ENCODE measurements at places on chromosomes 5 and 9.
A peak's percentile ranks its signal among the peaks of the same experiment; 100 is the strongest.

- H3K27me3 ChIP-seq: no peaks in the 10 kb centered on the region
- H3K4me3 ChIP-seq: no peak overlapping the region
- peaks cover 3% of the 10 kb centered on the region for H3K4me1 ChIP-seq
- no peak overlapping the region for H3K27ac ChIP-seq
- no peaks in the 10 kb centered on the region for H3K36me3 ChIP-seq
These were observed 14.6 kb upstream of the DUSP1 start for GRCh38 chr5:172785429-172786088.

DNA sequence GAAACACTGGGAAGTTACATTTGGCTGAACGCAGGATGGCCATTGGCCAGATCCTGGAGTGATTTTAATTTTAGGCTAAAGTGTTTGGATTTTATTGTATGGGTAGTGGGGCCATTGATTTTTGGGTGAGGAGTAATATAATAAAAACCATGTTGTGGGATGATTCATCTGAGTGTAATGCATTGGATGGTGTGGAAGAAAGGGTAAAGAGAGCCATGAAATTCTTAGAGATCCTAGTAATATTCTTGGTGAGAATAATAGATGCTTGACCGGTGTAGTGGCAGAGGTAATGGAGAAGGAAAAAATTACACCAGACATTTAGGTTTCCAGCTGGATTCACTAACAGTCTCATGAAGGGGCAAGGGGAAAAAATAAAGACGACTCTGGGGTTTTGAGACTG, 158.1 kb downstream of the NPR3 start:
- H3K27ac ChIP-seq: no peak overlapping the region
- no peak for DNase-seq
- no peak overlapping the region for H3K4me3 ChIP-seq
- no peaks in the 10 kb centered on the region for H3K27me3 ChIP-seq
- no peaks in the 10 kb centered on the region for H3K4me1 ChIP-seq
- H3K36me3 ChIP-seq: no peaks in the 10 kb centered on the region

DNA sequence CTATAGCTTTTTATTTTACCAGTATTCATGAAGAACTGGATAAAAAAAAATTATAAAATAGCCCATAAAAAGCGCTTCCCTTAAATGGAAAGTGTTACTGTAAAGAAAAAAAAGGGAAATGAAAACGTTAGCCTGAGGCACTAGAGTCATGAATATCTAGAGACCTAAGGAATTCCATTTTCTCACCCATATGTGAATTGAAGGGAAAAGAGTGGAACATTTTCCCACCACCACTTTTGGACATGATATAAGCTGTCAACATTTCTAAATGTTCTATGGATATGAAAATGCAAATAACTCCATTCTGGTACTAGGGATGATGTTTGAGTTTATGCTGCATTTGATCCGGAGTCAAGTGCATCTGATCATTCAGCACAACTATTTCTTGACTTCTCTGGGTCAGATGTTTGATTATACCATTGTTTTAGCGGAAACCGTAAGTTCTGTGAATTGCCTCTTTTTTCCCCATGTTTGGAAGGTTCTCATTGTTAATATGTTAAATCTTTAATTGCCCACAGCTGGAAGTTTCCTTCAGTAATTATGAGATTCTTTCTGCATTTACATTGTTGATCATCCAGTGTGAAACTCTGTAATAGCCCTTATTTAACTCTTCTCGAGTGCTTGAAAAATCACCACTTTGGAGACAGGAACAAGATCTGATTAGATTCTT, 467.4 kb upstream of the SEMA6A start:
- no peak overlapping the region for H3K27ac ChIP-seq
- H3K4me1 ChIP-seq: no peaks in the 10 kb centered on the region
- DNase-seq: no peak

GRCh38 chr9:79857188-79857587, 285.4 kb downstream of the TLE4 start:
- no peak for DNase-seq
- H3K27ac ChIP-seq: no peak overlapping the region
- no peaks in the 10 kb centered on the region for H3K27me3 ChIP-seq

GRCh38 chr9:35311891-35312639, 150.3 kb downstream of the UNC13B start:
- peaks cover 16% of the 10 kb centered on the region for H3K27me3 ChIP-seq
- no peak for DNase-seq
- no peak overlapping the region for H3K27ac ChIP-seq

DNA sequence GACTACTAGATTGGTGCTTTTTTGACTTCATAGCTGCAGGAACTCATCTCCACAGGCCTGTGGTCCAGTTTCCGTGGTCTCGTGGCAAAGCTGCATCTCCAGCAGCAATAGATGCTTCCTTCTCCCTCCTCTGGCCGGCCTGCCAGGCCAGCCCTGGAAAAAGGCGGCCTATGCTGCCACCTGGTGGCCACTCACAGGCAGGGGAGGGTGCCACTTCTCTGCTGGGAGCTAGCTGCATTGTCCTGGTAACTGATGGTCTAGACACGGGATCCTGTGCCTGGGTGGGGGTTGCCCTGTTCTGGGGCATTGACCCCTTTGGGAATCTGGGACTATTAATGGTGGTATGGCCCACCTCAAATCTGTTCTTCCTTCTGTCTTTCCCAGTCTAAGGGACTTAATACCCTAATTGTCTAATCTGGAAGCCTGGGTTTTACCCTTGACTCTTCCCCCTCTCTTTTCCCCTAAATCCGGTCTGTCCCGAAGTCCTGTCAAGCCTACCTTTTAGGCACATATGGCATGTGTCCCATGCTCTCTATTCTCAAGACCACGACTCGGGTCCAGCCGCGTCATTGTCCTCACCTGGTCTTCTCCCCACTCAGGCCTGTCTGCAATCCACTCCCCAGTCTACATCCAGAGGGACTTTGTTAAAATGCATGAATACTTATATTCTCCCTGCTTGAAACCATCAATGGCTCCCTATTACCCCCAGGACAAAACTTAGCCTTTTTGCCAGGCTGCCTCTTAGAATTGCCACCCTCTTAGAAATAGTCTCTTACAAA, 20.1 kb upstream of the PTGS1 start:
- no peak overlapping the region for H3K27ac ChIP-seq
- peak; percentile 86 for DNase-seq
- H3K4me1 ChIP-seq: peaks cover 26% of the 10 kb centered on the region

DNA sequence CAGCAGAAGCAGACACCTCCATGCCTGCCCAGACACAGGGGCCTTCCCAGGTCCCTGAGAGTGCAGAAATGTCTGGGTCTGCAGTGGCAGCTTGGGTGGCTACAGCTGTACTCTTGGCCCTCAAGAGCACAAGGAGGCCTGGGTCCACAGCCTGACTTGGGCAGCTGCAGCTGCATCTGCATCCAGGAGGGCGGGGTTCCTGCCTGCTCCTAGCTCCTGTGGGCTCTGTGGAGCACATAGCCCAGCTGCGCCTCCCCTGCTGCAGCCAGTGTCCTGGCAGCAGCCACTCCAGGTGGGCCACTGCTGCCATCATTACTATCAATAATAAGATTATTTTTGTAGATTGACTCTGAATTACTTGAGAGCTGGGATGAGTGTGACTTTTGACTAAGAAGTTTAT, 162.0 kb upstream of the PTCH1 start:
- H3K27me3 ChIP-seq: peaks cover 20% of the 10 kb centered on the region
- H3K27ac ChIP-seq: no peak overlapping the region
- no peak for DNase-seq
- H3K4me1 ChIP-seq: peaks cover 16% of the 10 kb centered on the region

- H3K4me3 ChIP-seq: no peak overlapping the region
- no peak overlapping the region for H3K27ac ChIP-seq
- H3K36me3 ChIP-seq: no peaks in the 10 kb centered on the region
- no peak for DNase-seq
- H3K27me3 ChIP-seq: no peaks in the 10 kb centered on the region
These were observed 1445.1 kb upstream of the CDH9 start for GRCh38 chr5:28483327-28484025.

GRCh38 chr5:66722686-66723085, 126.5 kb downstream of the MAST4 start:
- no peak overlapping the region for H3K27ac ChIP-seq
- H3K27me3 ChIP-seq: peaks cover 44% of the 10 kb centered on the region
- no peak overlapping the region for H3K4me3 ChIP-seq
- no peaks in the 10 kb centered on the region for H3K36me3 ChIP-seq

DNA sequence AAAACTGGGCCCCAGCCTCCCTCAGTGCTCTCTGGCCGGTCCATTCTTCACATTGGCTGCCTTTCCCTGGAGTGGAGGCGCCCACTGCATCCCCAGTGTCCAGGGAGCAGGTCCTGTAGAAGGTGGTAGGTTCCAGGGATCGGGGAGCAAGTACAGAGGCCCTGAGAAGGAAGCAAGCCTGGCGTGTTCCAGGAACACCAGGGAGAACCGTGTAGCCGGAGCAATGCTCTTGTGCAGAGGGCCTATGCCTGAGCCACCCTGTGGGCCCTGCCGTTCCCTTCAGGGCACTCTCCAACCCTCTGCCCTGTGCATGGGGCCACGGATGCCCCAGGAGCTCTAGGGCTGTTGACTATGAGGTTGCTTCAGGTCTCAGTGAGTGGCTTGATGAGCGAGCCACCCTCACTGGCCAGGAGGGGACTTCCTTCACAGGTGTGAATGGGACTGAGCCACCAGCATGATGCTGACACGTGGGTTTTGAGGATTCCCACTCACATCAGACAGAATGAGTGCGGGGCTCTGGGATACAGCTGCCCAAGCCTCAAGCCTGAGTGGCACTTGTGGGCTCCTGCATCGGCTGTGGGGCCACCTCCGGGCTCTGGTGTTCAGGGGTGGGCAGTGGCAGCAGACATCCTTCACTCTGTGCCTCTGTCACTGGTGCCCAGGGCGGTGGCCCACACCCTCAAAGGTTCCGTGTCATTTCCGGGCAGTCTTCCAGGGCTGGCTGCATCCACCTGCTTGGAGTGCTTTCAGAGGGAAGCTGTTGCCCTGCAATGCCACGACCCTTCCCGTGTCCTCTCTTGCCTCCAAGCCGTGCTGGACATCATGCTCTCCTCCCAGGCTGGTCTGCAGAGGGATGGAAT, 54.4 kb downstream of the ADAMTS2 start:
- DNase-seq: no peak
- no peaks in the 10 kb centered on the region for H3K27me3 ChIP-seq
- no peak overlapping the region for H3K27ac ChIP-seq

DNA sequence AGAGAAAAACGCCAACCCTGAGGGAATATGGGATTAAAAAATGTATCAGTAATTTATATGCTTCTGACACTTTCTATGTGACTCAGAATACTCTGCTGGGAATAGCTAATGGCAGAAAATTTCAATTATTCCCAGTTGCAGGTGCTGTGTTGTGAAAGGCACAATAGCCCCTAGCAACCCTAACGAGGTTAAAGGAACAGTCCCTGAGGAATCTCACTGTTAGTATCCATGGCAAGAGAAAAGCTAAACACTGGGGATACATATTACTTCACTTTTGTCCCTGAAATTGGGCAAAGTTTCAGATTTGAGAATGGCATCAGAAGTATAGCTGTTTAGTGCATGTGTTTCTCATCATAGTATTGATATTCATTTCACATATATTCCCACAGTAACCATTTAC, 555.0 kb downstream of the RAB3C start:
- H3K4me3 ChIP-seq: no peak overlapping the region
- no peak for DNase-seq
- peaks cover 10% of the 10 kb centered on the region for H3K36me3 ChIP-seq
- no peaks in the 10 kb centered on the region for H3K27me3 ChIP-seq
- H3K4me1 ChIP-seq: peaks cover 22% of the 10 kb centered on the region

DNA sequence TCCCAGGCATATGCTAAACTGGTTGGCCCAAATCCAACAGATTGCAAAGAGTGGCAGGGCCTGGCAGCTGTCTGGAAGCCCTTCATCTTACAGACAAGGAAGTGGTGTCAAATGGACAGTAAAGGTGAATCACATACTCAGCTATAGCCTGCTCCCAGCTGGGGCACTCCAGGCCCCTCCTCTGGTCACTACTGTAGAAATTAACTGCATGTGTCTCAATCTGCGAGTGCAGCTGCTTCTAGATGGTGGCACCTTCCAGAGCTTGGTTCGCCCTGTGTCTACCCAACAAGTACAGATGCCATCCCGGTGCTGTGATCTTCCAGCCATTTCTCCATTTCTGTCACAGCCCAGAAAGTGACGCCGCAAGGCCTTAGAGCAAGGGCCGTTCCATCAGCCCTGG, 50.2 kb downstream of the OTULIN start:
- H3K27ac ChIP-seq: no peak overlapping the region
- no peaks in the 10 kb centered on the region for H3K27me3 ChIP-seq
- H3K4me3 ChIP-seq: no peak overlapping the region
- peaks cover 2% of the 10 kb centered on the region for H3K4me1 ChIP-seq
- no peak for DNase-seq

DNA sequence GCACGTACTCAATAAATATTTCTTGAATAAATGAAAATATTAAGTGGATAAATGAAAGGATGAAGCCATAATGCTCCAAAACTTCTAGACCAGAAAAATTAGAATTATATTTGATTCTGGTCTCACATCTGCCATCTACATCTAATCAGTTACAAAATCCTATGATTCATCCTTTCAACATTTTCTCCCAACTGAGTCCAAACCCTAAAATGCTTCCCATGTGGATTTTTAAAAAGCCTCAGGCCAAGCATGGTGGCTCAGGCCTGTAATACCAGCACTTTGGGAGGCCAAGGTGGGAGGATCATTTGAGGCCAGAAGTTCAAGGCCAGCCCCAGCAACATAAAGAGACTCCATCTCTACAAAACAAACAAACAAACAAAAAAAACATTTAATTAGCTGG, 31.6 kb upstream of the FST start:
- H3K36me3 ChIP-seq: no peaks in the 10 kb centered on the region
- DNase-seq: no peak
- H3K27me3 ChIP-seq: peaks cover 22% of the 10 kb centered on the region

GRCh38 chr5:1007221-1007680, 1.4 kb upstream of the NKD2 start:
- peaks cover 21% of the 10 kb centered on the region for H3K4me1 ChIP-seq
- H3K36me3 ChIP-seq: no peaks in the 10 kb centered on the region
- H3K27me3 ChIP-seq: peaks cover 71% of the 10 kb centered on the region
- no peak overlapping the region for H3K27ac ChIP-seq
- peak; percentile 38 for DNase-seq
- no peak overlapping the region for H3K4me3 ChIP-seq

DNA sequence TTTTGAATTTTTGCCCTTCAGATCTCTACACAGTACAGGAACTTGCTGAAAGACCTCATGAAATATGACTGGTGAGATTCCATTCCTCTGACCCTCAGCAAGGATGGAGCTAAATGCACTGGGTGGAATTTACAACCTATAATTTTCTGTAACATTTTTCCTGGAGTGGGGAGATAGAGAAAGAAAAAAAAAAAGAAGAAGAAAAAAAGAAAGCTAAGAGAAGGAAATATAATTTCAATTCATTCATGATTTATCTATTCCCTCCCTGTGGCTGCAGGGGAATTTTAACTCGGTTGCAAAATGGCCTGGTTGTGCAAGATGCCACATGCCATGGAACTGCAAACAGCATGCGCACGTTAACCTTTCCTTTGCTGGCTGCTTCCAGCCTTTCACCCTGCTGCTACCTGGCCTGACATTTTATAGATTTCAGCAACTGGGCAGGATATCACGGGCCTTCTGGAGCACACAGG, 155.4 kb downstream of the FSTL4 start:
- no peaks in the 10 kb centered on the region for H3K4me1 ChIP-seq
- H3K36me3 ChIP-seq: no peaks in the 10 kb centered on the region
- H3K4me3 ChIP-seq: no peak overlapping the region
- DNase-seq: no peak
- H3K27me3 ChIP-seq: peaks cover 2% of the 10 kb centered on the region

Data from activated CD8-positive, alpha-beta memory T cell treated with anti-CD3 and anti-CD28 coated beads, Interleukin-2, amount 10 ng/mL, durations not matched to agents 7 days and 5 days (primary cell).